AG04450 (cell line): ENCODE measurements at places on chromosomes 2 and 18. TPM values are rescaled to one million over a fixed set of nuclear protein-coding genes. Genes with fewer than 3 reads are reported as not detected.

DNA sequence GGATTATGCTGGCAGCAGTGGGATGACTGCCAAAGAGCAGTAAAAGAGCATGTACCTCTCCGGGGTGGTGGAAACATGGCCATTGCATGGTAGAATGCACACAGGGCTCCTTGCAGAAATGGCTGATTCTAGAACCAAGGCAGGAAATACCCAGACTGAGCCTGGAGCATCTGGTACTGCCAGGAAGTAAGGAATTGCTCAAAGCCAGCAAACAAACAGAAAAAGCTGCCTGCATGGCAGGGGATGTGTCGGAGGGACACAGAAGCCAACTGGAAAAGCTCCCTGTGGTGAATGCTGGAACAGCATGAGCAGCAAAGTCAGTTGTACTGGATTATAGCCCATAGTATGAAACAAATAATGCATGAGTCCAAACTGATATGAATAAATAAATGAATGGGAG, 78.0 kb upstream of the NFATC1 start:
- DNase-seq: no peak

DNA sequence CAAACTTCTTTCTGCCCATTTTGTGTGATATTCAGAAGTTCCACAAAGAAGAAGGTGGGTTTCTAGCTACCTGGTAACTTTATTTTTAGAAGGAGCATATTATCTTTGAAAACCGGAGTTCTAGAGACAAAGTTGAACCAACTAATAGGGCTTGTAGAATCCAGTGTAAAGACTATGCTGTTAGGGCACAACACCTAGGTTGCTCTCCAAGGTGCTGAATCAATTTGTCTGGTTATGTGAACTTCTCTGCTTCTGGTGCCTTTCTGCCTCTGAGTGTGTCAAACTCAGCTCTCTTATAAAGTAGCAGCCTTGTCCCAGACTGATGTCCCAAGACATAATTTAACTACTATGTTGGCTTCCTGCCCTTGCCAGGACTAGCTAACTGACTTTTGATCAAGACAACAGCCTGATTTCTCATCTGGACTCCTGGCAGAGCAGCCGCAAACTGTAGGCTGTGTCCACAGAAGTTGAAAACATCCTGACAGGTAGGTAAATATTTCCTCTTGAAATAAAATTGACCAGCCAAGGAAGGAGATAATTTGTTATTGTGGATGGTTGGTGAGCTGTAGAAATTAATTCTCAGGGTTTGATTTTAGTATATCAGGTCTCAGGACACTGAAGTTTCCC, 119.4 kb downstream of the CYRIA start:
- no peak for DNase-seq

DNA sequence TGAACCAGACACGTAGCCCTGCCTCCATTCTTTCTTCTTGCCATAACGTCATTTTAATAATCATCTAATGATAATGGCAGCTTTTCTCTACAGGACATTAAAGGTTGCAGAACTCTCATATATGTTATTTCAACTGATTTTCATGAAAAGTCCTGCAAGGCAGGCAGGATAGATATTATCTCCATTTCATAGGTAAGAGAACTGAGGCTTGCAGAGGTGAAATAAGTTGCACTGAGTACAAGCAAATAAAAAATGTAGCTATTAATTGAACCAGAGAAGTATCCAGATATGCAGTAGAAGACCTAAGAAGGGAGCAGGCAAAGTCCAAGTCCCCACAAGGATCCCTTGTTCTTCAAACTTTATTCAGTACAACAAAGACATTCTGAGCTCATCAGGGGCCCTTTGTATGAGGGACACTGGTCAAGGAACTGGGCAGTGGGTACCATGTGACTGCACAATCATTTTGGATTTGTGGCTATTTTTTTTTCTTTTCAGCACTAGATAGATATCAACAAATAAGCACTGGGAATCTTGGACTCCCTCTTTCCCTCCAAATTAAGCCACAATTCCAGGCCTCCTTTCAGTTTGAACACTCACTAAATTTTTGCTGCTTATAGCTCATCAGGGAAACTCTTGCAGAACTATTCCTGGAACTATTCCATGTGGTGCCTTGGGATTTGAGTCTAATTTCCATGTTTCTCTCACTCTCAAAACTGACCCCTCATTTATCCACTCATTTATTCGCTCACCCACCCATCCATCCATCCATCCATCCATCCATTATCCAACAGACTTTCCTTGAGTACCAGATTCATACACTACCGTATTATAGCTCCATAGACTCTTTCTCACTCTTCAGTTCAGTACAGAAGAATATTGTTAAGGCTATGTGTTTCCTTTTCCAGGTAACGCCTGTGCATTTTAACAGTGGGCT, 44.6 kb downstream of the APOB start:
- DNase-seq: no peak

- no peak for DNase-seq
These were observed 43.3 kb upstream of the LDLRAD4 start for GRCh38 chr18:13175266-13175665.

DNA sequence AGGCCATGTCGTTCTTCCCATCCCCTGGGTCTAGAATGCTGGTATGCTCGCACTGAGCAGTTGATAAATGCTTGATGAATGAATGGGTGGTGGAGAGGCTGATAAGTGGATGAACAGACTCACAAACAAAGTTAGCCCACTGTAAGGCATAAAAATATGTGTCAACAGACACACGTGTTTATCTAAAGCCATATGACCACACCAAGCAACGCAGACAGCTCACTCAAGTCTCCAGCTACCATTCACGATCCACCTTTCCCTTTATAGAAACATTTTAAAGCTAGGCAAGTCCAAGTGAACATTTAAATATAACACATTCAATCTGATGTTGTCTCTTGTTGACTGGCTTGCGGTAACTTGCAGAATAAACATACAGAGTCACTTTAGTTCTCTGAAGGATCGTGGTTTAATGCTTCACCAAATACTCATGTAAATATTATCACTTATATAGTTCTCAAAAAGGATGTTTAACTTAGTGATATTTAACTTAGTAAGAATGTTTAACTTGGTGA, 105.5 kb downstream of the NOL10 start:
- DNase-seq: peak; percentile 26

DNA sequence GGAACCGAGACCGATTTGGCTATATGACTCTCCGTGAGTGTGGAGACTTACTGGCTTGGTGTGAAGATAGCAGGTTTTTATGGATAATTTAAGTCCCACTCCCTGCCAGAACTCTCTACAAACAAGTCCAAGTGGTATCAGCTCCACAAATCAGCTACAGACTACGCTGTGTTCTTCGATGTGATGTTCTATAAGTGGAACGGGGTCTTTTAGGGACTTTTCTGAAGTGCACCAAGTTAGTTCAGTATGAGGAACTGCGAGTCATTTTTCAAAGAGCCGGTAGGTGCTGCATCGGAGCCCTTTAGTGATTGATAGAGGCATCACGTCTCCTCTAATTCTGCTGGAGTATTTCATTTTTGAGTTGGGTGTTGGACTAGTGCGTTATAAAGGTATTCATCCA, 107.1 kb downstream of the TSHZ1 start:
- no peak for DNase-seq

DNA sequence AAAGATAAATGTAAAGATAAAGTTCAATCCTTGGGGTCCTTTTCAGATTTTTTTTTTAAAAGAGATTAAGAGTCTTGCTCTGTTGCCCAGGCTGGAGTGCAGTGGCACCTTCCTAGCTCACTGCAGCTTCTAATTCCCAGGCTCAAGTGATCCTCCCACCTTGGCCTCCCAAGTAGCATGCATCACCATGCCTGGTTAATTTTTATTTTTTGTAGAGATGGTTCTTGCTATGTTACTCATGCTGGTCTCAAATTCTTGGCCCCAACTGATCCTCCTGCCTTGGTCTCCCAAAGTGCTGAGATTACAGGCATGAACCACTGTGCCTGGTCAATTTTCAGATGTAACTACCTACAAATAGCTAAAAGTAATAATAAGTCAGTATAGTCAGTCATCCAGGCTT, 21.1 kb downstream of the NFE2L2 start:
- DNase-seq: no peak

DNA sequence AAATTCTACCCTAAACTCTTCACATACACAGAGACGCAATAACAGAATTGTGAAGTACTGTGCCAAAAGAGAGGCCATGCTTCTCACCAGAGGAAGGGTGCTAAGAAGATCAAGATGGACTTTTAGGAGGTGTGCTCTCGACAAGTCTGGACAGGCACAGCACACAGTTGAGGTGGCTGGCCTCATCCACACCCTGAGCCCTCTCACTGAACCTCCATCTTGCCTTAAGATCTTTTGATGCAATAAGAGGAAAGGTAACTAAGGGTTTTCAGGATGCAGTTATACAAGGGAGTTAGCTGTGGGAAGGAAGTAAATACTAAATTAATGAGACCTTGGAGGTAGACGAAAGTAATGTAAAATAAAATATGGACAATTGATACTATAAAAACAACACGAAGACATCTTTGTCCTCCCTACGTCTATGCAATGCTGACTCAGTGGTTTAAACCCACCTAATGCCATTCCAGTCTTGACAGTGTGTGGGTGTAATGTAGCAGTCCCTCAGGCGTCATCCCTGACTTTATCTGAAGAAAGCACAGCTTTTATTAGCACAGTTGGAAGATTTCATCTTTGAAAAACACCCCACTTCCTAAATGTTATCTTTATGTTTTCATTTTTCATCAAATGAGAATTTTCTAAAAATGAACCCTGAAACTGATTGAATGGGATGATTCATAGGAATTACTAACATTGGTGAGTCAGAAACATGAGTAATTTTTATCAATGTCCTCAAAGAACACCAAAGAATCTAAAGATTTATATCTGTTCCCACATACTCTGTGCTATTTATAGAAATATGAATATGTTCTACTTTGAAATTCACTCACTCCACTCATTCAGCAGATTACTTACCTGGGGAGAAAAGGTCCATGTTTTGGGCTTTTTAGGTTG, 34.0 kb upstream of the MALL start:
- peak; percentile 33 for DNase-seq

GRCh38 chr18:62070302-62070701, 116.6 kb downstream of the PIGN start:
- DNase-seq: no peak

- DNase-seq: no peak
These were observed 21.9 kb downstream of the MRPL35 start for GRCh38 chr2:86221066-86221684.

DNA sequence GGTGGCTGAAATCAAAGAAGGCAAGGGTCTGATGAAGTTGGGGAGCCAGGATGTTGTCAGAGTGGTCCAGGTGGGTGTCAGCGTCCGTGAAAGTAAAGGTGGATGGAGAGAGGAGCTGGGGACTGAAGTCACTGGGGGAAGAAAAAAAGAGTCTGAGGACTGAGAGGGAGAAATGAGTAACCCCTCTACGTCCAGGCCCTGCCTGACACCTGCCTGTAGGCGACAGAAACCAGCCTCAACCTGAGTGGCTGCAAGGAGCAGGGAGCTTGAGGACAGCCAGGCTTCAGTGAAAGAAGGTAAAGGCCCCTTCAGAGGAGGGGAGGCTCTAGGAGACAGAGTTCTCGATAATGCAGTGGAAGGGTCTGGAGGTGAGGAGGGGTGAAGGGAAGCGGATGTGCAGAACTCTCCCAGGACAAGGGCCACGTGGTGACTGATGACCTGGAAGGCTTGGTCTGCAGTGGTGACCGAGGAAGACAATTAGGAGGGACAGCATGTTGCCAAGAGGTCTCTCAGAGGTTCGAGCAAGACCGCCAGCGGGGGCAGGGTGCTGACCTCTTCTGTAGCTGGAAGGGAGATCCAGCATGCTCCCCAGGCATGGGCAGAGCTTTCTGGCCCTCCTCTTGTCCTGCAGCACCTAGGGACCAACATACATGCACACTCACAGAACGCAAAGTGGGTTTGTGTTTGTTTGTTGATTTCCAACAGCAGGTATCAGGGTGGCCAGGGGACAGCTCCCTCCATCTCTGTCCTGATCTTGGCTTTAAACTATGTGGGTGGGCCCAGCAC, 86.6 kb upstream of the TMEM247 start:
- no peak for DNase-seq

DNA sequence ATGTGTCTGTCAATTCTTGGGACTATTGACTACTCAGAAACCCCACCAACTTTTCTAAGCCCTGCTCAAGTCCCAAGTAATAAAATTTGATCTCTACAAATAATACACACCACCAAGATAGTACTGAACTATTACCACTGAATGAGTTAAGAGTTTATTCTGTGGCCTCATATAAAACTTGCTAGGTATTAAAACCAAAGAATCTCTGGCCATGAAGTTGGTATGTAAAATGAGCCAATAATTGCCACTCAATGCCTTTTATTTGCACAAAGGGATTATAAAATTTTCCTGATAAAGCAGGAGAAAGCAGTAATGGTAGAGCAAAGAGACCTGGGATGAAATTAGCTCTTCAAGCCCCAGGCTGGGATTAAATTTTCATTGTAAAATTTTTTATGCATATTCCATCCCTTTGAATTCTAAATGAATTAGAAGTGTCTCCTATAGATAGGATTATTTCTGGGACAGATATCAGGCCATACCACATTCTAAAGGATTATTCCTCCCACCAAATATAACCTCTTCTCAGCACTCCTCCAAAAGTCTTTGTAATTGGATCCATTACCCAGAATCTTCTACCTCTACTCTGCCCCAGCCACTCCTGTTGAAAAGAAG, 450.5 kb upstream of the ACVR2A start:
- no peak for DNase-seq

- no peak for DNase-seq
These were observed 190.5 kb downstream of the DYSF start for GRCh38 chr2:71643674-71644357.

DNA sequence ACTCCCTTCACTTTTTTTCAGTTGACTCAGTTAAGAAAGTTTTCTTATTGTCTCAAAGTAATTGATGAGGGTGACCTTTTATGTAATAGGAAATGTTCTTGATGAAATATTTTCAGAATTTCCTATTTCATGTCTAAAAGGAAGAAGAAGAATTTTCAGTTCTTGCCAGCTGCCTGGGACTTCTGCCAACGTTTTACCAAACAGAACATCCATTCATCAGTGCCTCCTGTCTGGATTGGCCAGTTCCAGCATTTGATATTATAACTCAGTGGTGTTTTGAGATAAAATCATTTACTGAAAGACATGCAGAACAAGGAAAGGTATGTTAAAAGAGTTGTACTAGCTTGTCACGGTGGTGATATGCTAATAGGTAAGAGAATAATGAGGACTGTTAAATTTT, 104.7 kb upstream of the MYO3B start:
- DNase-seq: peak; percentile 4

- no peak for DNase-seq
These were observed 8.2 kb upstream of the TMEM182 start for GRCh38 chr2:102753563-102754159.

- no peak for DNase-seq
These were observed 184.9 kb downstream of the UBE2E3 start for GRCh38 chr2:181165199-181165868.

- DNase-seq: peak; percentile 81
These were observed 306.0 kb upstream of the COL3A1 start for GRCh38 chr2:188668017-188668680.

GRCh38 chr2:179773986-179774385, 87.4 kb downstream of the ZNF385B start:
- no peak for DNase-seq

Gene LIMS3
- polyA plus RNA-seq: 3.3 and 3.7 TPM in 2 replicates

Gene SERPINB7
- 23.1 and 28.1 TPM in 2 replicates for polyA plus RNA-seq

Gene GKN1
- polyA plus RNA-seq: not detected in 2 replicates

Gene NOL4
- not detected in 2 replicates for polyA plus RNA-seq

Gene SLC5A6
- 22.0 and 23.2 TPM in 2 replicates for polyA plus RNA-seq

Gene RNF144A
- polyA plus RNA-seq: 0.17 and 0.24 TPM in 2 replicates

Gene AKAIN1
- not detected in 2 replicates for polyA plus RNA-seq
